ENCODE measurements at places on chromosomes 13 and 19.

GRCh38 chr13:20037908-20038307, 79.4 kb downstream of the ZMYM2 start:
- no peak for DNase-seq

DNA sequence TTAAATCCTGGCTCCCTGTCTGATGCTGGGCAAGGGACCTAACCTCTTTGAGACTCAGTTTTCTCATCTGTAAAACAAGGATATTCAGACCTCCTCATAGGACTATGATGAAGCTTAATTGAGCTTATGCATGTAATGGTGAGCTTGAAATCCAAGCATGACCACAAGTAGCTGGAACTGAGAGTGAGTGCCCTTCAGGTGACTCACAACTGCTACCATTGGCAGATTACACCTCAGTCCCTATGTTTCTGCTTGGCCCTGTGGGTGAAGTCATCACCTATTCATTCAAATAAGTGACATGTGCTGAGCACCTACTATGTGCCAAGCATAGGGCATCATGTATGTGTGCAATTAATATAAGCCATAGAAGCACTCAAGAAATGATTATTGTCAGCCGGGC, 25.7 kb downstream of the NOVA2 start:
- DNase-seq: peak; percentile 41

DNA sequence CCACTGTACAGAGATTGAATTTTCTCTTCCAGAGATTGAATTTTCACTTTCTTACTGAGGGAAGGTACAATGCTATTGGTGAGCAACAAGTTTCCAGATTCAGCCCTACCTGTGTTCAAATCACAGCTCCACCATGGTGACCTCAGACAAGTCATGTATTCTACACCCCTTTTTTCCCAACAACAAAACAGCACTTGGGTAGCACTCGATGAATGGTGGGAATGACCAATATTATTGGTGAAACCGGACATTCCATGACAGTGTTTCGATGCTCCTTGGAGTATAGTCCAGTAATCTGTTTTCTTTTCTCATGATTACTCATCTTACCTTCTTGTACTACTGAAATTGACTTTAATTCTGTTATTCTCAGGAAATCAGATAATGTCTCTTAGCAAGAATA, 266.2 kb upstream of the SOX21 start:
- no peak for DNase-seq

DNA sequence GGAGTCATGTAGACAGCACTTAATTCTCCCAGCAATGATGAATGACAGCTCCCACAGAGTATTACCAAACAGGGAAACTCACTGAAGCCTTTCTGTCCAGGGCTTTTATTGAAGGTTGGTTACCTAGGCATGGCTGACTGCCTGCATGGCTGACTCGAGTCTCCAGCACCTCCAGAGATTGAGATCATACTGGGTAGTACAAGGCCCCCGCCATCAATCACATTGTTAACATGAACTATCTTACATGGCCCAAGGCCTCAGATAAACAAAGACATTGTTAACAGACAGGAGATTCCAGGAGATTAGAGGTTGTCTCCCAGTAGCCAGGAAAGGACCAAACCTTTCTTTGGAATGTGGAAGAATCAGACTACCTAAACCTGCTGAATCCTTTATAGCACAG, 128.3 kb upstream of the LSM14A start:
- no peak for DNase-seq

GRCh38 chr13:113499936-113500335, 9.4 kb upstream of the DCUN1D2 start:
- no peak for DNase-seq

GRCh38 chr19:46748325-46749109, 2.3 kb upstream of the STRN4 start:
- no peak for DNase-seq

DNA sequence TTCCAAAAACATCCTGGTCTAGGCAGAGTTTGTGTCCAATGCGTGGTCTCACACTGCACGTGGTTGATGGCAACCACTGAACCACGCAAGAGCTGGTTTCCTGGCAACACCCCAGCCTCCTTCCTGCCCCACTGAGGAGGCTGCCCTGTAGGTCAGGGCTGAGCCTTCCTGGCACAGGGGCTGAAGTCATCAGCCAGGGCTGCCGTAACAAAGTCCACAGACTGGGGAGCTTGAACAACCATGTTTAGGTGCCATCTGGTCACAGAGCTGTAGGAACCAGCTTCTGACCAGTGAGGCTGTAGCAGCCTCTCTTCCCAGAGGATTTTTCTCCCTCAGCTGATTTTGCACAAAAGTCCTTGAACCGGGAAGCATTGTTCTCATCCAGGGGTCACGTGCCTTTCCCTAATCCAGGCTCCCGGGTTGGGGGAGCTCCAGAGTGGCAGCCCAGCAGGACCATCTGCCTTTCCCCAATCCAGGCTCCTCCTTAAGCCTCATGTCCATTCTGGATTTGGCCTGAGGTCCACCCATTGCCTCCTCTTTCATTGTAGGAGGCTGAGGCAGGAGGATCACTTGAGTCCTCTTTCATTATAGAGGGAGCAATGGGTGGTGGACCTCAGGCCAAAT, 53.9 kb downstream of the CHST8 start:
- no peak for DNase-seq

- no peak for DNase-seq
Measured at GRCh38 chr19:55581145-55581822, 636 bp upstream of the ZNF579 start.

DNA sequence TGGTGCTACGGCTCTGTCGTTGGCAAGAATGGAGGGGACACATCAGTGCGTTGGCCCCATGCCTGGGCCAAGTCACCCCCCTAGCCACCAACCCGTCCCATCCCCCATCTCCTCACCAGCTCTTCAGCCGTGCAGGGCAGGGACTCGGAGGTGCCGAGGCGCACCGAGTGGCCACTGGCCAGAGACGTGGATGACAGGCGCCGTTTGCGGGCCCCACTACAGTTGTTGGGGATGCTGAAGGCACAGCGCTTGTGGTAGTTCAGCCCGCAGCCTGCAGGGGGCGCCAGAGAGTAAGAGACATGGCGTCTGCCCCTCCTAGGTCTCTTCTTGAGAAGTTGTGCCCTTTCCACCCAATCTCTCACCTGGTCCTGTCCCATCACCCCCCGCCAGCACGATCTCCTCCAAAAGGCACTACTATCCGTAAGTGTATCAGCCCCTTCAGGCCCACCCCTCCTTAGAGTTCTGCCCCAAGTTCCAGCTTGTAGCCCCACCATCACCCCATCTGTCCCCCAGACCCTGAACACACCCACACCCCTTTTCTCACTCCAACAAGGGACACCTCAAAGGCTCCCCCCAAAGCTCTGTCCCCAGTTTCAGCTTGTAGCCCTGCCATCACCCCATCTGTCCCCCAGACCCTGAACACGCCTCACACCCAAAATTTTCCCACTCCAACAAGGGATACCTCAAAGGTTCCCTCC, 12.4 kb downstream of the PRKD2 start:
- no peak for DNase-seq

DNA sequence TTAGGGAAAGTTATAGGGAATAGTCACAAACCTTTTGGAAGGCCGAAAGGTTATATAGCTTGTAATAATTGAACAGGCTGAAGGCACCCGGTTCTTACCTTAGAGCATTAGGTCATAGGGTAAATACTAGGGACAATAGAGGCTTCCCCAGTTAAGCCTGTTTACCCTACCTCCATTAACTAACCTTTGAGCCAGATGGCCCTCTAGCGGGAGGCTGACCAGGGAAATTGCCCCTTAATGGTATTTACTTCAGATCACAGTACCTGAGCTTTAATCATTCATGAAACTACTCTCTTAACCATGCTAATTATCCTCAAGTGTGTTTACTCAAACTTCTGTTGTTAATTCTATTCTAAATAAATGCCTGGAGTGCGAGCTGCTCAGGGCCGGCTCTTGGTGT, 20.4 kb upstream of the ZNF83 start:
- no peak for DNase-seq

GRCh38 chr19:19342086-19343015, 21.7 kb downstream of the MAU2 start:
- peak; percentile 16 for DNase-seq

DNA sequence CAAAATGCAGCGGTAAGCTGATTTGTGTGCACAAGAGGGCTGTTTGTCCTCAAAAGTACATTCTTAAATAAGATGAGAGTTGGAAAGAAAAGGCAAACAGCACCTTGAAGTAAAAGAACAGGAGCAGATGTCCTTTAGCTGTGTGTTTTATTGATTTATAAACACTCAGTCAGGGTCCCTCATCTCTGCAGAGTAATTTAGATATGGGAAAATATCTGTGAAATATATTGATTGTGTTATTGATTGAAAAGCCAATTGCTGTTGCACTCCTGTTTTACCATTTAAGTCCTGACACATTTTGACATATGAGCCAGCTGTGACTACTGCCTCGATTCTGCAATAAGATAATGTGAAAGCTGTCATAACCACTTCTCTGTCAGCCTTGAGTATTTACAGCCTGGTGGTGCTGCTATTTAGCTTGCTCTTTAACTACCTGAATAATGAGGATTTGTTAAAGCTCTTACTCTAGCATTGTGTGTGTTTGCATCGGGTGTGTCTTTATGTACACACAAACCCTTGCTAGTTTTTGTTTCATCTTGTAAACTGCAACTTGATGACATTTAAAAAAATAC, 550.1 kb downstream of the DACH1 start:
- DNase-seq: no peak

DNA sequence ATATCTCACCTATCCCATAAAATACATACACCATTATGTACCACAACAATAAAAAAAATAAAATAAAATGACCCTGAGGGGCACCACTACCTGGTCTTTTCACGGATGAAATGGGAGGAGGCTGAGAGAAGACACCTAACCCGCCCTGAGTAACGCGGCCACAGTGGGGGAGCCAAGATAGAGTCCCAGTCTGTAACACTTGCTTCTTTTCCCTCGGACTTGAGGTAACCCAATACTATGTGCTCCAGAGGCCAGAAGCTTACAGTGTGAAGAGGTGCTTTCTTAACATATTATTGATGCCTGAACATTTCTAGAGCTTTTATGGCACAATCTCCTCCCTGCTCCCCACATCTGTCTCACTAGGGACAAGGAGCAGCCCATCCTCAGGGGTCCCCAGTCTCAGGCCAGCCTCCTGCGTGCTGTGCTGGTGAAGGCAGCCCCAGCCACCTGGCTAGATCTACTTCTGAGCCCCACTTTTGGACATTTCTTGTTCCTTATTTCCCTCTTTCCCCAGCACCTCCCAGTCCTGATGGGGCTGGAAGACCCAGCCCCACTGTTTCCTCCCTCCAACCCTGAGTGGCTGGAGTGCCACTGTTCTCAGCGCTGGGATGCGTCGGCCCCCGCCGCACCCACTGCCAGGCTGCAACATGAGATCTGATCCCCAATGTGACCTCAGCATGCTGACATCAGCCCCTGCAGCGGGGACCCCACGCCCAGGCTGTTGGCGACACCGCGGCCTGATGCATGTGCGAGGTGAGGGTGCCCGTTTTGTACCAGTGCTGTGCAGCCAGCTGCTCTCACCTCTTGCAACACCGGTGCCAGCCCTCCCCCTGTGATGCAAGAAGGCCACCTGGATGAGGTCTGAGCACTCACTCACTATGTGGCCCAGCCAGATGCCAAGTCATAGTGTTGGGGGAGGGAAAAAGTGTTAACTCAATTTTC, 143.3 kb downstream of the DCLK1 start:
- DNase-seq: no peak

GRCh38 chr13:39107561-39107960, 69.3 kb downstream of the NHLRC3 start:
- no peak for DNase-seq

DNA sequence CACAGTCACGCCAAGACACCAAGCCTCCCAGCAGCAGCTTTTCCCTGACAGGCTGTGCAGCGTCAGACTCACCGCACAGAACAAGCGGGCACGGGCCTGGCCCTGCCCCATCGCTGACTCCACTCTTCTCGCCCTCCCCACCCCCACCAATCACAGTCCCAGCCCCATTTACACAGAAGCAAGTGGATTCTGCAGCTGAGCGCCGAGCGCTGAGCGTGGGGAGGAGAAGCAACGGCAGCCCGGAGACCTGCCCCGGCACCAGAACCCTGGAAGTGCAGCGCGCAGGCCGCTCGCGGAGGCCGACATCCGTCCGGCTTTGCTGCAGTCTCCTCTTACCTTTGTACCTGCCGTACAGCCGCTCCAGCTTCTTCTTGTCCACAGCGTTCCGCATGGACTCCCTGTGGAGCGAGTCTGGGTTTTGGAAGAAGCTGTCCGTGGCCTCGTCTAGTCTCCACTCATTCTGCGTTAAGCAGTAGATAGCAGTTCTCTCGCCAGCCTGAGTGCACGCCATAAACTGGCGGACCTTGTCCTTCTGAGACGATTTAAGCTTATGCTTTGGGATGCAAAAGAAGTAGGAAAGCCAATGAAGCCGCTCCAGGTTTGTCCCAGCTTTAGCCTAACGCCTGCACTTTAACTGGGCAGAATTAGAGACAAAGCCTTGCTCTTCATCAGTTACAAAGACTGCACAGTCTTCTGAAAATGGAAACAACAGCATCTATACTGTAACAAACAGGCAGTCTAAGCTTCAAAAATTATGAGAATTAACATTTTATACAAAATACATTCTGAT, 6.8 kb downstream of the DCUN1D2 start:
- DNase-seq: no peak

DNA sequence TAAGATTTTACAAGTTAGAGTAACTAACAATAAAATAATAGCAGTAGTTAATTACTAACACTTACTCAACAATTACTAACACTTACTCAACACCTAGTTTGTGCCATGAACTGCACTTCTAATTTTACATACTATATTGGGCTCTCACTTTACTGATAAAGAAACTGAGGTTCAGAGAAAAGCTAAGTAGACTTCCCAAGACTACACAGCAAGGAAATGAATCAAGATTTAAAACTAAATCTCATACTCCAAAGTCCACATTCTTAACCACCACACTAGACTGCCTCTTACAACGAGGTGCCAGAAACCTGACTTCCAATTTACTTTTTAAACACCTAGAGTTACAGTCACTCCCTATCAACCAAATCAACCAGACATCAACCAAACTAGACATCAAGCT, 25.1 kb downstream of the RBM26 start:
- no peak for DNase-seq

DNA sequence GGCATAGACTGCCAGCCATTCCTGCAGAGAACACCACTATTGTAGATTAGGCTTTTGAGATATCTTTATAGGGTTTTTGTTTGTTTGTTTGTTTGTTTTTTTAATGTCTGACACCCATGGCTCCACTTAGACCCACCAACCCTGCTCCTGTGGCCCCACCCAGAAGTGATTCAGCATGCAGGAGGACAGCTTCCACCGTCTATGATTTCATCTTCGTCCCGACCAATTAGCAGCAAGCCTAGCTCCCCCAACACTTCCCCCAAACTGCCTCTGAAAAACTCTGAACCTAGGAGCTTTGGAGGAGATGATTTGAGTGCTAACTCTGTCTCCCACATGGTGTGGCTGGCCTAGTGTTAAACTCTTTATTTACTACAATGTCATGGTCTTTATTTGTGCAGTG, 108.3 kb upstream of the RXFP2 start:
- DNase-seq: no peak
